Prostate gland (tissue), 2 donors: ENCODE measurements at places on chromosomes 16 and 17.

- no peak for DNase-seq
Measured at GRCh38 chr16:51050377-51050706, 100.7 kb downstream of the SALL1 start.

GRCh38 chr17:28372203-28372944 lies 880 bp downstream of the SARM1 start:
- no peak for DNase-seq

GRCh38 chr17:50848711-50849110 lies 13.3 kb downstream of the WFIKKN2 start:
- no peak for DNase-seq

GRCh38 chr17:7851438-7852261 lies 3.2 kb upstream of the TMEM88 start:
- peak; percentile 90 for DNase-seq

GRCh38 chr16:4678596-4678995 lies 14.8 kb upstream of the NUDT16L1 start:
- DNase-seq, result no peak
